ENCODE measurements at places on chromosomes 2 and 18.

- DNase-seq: no peak
Observed at GRCh38 chr2:227407591-227408151, 19.9 kb upstream of the SCYGR1 start.

- DNase-seq: no peak
Observed at GRCh38 chr18:31430072-31430471, 17.5 kb upstream of the DSG3 start.

- no peak for DNase-seq
Observed at GRCh38 chr2:32856891-32857290, 89.9 kb upstream of the LTBP1 start.

GRCh38 chr2:66822186-66822585 lies 387.3 kb downstream of the MEIS1 start:
- no peak for DNase-seq

DNA sequence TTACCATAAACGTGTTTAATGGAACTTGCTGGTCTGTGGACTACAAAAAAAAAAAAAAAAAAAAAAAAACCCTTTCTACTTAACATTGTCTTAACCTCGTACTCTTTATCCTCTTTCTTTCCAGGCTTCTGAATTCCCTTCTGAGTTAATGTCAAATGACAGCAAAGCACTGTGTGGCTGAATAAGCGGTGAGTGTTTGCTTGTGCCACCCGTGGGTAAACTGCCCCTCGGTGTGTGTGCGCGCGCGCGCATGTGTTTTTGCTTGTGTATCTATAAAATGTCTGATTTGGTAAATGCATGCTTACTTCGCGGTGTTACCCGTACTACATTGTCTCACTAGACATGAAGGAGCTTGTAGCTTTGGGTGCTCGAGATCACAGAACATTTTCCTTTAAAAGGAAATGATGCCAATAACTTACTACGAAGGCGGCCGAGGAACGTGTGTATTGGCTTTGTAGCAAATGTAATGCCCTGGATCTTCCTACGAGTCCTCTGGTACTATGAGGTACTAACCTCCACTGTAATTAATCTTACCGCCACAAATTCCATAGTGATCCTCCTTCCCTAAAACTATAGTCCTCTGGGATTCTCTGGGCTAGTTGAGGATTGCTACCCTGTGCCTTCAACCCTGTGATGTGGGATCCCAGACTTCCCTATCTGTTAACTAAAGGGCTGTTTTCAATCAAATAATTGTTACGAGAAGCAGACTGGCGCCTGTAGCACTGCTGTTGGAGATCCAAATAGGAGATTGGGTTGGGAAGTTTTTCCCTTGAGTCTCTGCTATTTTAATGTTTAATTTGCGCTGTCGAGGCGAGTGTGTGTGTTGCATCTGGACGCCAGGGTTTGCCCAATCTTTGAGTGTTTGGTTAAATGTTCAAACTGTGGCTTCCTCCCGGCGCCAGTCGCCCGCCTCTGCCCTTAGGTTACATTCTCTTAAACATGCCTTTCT lies 1.1 kb downstream of the ID2 start:
- DNase-seq: peak; percentile 63

DNA sequence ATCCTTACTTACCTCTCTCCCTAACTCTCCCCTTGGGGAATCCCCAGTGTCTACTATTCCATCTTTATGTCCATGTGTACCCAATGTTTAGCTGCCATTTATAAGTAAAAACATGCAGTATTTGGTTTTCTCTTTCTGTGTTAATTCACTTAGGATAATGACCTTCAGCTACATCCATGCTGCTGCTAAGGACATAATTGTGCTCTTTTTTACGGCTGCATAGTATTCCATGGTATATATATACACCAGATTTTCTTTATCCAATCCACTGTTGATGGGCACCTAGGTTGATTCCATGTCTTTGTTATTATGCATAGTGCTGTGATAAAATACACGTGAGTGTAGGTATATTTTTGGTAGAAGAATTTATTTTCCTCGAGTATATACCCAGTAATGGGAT lies 24.3 kb upstream of the RIOK3 start:
- no peak for DNase-seq

- no peak for DNase-seq
Observed at GRCh38 chr2:70261501-70261900, 3.6 kb downstream of the PCYOX1 start.

- no peak for DNase-seq
Observed at GRCh38 chr2:196617430-196617829, 22.1 kb upstream of the CCDC150 start.

GRCh38 chr18:5066380-5066977 lies 130.6 kb downstream of the AKAIN1 start:
- no peak for DNase-seq

GRCh38 chr2:215772634-215773563 lies 240.5 kb downstream of the MREG start:
- no peak for DNase-seq

- no peak for DNase-seq
Observed at GRCh38 chr2:164412831-164413230, 208.5 kb downstream of the GRB14 start.
